ENCODE measurements at places on chromosomes 11 and 22. TPM values are rescaled to one million over a fixed set of nuclear protein-coding genes. Genes with fewer than 3 reads are reported as not detected.

Gene ADM2
- not detected for total RNA-seq

Gene PDE3B
- 1.1 TPM for total RNA-seq

DNA sequence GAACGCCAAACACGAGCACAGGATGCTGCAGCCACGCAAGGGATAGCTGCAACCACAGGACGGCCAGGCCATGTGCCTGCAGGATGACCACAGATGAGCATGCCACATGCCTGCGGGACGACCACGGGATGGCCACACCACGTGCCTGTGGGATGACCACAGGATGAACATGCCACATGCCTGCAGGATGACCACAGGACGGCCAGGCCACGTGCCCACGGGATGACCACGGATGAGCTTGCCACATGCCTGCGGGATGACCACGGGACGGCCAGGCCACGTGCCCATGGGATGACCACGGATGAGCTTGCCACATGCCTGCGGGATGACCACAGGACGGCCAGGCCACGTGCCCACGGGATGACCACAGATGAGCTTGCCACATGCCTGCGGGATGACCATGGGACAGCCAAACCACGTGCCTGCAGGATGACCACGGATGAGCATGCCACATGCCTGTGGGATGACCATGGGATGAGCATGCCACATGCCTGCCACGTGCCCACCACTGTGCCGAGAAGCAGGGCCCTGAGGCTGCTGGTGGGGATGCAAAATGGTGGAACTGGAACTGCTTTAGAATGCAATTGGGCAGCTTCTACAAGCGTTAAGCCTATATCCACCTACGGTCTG is 12.8 kb upstream of the MOB2 start:
- H3K27me3 ChIP-seq, result no peaks in the 10 kb centered on the region
- no peaks in the 10 kb centered on the region for H3K36me3 ChIP-seq
- H3K27ac ChIP-seq, result no peak overlapping the region
- no peak for DNase-seq
- H3K4me1 ChIP-seq, result peaks cover 61% of the 10 kb centered on the region
- no peak overlapping the region for H3K4me3 ChIP-seq

DNA sequence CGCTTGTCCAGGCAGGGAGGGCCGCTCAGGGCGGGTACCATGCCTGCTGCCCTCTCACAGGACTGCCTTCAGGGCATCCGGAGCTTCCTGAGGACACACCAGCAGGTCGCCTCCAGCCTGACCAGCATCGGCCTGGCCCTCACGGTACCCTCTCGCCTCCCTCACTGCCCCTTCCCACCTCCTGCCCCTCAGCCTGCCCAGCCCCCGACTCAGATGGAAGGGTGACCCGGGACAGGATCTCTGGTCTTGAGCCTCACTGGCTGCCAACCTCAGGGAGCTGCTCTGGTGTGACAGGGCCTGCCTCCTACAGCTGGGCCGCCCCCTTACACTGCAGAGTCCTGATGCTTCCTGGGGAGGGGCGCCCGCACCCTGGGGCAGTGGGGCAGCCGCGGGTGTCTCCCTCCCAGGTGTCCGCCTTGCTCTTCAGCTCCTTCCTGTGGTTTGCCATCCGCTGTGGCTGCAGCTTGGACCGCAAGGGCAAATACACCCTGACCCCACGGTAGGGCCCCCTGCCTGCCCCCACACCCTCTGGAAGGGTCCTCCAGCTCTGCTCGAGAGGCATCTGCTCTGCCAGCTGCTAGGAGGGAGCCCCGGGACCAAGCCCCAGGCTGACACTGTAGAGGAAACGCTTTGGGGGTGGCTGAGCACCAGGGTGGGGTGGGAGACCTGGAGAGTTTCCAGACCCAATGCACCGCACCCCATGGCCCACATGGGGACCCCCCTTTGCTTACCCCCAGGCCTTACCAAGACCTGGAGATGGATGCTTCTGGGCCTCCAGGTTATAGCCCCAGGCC is 14.6 kb downstream of the TSPAN32 start:
- peaks cover 13% of the 10 kb centered on the region for H3K4me1 ChIP-seq
- DNase-seq, result no peak
- no peak overlapping the region for H3K27ac ChIP-seq
- no peak overlapping the region for H3K4me3 ChIP-seq
- H3K36me3 ChIP-seq, result no peaks in the 10 kb centered on the region
- no peaks in the 10 kb centered on the region for H3K27me3 ChIP-seq

DNA sequence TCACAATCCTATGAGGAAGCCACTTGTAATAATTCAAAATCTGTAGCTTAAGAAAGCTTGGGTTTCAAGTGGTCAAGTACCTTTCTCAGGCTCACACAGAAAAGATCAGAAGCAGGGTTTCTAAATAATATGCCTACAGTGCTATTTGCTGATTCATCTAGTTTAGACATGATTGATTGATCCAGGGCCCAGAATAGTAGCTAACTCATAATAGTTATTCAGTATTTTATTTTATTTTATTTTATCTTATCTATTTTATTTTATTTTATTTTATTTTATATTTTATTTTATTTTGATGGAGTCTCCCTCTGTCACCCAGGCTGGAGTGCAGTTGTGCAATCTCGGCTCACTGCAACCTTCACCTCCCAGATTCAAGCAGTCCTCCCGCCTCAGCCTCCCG is 15.9 kb upstream of the PANX3 start:
- no peaks in the 10 kb centered on the region for H3K4me1 ChIP-seq
- H3K36me3 ChIP-seq, result no peaks in the 10 kb centered on the region
- H3K27ac ChIP-seq, result no peak overlapping the region
- no peak for DNase-seq
- no peaks in the 10 kb centered on the region for H3K27me3 ChIP-seq

DNA sequence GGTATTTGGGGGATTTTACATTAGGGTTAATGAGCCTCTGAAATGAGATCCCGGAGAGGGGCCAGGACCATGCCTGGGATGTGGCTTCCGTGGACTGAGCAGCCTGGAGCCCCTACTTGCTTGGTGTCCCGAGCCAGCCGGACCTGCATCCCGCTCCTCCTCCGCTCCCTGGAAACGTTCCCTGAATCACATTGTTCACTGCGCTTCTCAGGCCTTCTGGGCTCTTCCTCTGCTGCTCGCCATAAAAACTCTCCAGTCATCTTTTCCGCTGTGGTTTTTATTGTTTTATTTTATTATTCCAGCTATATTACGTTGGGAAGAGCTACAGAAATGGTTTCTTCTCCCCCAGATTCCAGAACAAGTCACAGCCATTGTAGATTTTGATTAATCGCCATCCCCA is 13.3 kb upstream of the KCNQ1OT1 start:
- DNase-seq, result no peak
- no peak overlapping the region for H3K4me3 ChIP-seq
- no peaks in the 10 kb centered on the region for H3K36me3 ChIP-seq
- no peaks in the 10 kb centered on the region for H3K27me3 ChIP-seq
- H3K27ac ChIP-seq, result no peak overlapping the region

DNA sequence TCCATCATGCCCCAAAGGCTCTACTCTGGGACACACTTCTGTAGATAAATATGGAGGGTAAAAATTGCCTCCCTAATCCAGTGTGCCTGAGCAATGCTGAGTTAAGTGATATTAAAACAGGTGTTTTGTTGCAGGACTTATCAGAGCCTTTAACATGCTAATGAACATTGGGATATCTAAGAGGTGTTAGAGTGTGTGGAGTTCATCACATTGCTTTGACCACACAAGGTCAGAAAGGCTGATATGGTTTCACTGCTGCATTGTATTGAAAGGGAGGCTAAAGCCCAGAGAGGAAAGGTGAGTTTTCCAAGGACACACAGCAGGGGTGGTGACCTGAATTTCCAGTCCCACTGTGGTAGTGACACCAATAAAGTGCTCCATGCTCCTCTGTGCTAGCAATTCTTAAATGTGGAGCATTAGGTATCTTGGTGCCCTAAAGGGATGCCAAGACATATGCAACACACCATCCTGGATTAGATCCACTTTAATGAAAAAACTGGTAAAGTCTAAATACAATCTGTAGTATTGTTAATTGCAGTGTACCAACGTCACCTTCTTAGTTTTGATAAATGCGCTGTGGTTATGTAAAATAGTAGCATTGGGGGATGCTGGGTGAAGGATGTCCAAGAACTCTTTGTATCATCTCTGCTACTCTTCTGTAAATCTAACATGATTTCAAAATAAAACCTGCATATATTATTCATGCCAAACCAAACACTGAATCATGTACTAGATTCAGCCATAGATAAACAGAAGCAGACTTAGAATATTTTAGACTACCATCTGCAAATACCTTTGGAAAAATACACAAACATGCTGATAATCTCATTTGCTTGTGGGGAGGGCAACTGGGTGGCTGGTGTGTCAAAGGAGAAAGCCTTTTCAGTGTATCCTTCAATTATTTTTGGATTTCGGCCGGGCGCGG is 45.8 kb downstream of the MIAT start:
- no peak for DNase-seq
- H3K36me3 ChIP-seq, result no peaks in the 10 kb centered on the region
